HS-27A (cell line): ENCODE measurements at places on chromosomes 3 and 15.

DNA sequence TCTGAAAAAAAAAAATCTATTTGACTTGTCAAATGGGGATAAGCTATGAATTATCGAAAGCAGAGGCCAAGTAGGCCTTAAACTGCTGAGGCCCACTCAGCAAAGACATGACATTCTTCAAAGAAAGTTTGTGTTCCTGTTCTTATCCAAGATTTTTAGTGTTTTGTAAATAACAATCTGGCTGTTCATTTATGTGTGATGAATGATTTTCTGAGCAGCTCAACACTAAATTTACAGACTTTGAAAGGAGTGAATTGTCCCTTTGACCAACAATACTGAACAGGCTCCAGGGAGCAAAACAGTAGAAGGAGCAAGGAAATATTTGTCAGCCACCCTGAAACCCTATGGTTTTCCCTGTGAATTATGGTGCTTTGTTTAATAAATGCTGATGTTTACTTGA, 512.6 kb upstream of the NAALADL2 start:
- DNase-seq = no peak

GRCh38 chr3:114178770-114179368, at the start of gene DRD3:
DRD3 (minus strand) TSS chr3:114179052; CDS start chr3:114171992, 7,060 bp downstream.
- no peak for DNase-seq

- DNase-seq = no peak
Measured at GRCh38 chr15:65757256-65757655, 34.8 kb downstream of the DENND4A start.

GRCh38 chr15:26838742-26839460, 28.0 kb upstream of the GABRA5 start:
- no peak for DNase-seq

DNA sequence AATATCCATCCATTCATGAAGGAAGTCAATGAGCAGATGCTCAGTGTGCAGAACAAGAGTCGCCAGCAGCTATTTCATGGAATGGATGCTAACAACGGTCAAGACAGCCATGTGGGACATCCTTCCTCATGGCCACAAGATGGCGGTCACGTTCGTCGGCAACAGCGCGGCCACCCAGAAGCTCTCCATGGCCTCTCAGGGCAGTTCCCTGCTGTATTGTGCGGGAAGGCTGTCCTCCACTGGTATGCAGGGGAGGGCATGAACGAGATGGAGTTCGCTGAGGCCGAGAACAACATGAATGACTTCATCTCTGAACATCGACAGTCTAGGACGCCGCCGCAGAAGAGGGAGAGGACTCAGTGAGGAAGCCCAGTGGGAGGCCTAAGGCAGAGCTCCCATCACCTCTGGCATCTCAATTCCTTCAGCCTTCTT, 208.3 kb downstream of the TJP1 start:
- no peak for DNase-seq

DNA sequence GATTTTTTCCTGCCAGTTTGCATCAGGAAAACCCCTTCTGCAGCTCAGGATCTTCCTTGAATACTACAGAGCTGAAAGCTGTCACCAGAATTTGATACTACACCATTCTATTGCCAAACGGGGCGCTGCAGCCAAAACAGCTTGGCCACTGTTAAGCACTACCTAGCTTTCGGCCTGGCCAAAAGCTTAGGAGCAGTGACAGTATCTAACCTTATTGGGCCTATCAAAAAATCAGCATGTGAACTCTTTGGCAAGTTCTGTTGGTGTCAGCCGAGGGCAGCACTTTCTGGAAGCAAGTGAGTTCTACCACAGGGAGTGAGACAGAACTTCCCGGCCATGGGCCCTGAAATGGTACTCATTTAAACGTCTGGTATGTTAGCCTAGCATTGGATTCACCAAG, 16.1 kb upstream of the GYG1 start:
- DNase-seq = no peak

GRCh38 chr3:183244219-183244618, 8.8 kb upstream of the B3GNT5 start:
- no peak for DNase-seq

DNA sequence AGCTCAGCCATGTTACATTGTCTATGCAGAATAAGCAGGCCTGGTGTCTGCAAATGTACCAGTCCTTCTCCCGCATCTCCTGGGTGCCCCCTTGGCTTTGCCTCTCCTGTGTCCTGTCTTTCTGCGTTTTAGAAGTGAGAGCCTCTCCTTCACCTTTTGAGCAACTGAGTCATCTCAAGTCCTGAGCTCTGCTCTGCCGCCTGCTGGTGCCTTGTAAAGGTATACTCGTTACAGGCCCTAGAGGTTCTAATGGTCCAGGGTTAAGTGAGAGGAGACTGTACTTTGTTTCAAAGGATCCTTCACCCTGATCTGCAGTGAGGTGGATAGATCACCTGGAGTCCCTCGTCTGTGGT, 12.6 kb downstream of the GHRL start:
- DNase-seq = no peak
